ENCODE measurements at places on chromosomes 3 and 15.

- no peak for DNase-seq
Observed at GRCh38 chr15:29968895-29969561, 113.7 kb upstream of the GOLGA8J start.

DNA sequence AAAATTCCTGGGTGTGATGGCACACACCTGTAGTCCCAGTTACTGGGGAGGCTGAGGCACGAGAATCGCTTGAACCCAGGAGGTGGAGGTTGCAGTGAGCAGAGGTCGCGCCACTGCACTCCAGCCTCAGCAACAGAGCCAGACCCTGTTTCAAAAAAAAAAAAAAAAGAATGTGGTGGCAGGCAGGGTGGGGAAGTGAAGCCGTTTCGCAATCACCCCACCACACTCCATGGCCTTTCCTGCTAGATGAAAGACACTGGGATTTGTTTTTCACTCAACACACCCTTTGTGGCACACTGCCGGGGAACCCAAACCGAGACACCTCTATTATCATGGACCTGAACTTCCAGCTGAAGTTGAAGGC lies 172.4 kb upstream of the IQSEC1 start:
- DNase-seq = no peak

DNA sequence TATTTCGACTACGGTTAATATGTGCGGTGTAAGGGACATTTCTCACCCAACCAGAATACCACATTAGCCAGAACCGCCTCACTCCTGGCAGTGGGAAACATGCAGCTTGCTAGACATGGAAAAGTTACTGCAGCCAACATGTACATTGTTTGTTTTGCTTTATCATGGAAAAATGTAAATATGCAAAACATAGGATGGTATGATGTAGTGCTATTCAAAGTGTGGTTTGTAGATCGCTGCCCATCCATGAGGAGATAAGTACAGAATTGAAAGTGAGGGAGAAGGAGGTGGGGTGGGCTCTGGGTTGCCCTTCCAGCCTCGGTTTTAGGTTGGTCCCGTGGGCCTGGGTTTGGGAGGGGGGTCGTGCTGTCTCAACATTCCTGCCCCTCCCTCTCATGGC lies 42.5 kb upstream of the SPESP1 start:
- DNase-seq = no peak

DNA sequence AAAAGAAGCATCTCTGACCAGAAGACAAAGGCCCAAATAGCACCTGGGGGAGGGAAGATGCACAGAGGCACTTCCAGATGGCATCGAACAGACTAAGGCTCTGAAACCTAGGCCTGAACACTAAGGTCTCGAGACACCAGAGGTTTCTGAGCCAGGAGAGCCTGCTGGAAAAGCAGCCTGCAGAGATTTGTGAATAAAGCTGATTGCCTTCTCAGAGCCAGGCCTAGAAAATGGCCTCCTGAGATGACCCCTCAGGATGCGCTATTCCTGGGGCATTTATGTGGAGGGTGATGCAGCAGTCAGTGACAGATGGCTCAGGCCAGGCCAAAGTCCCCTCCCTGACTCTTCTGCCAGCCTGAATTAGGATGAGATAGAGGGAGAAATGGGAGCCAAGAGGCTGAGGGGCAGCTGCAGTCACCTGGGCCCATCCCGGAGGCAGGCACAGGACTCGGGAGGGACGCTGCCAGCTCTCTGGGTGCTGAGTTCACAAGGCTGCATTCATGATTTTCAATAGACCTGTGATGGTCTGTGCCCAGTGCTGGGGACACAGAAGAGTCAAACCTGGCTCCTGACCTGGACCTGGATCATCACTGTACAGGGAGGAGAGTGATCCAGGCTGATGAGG lies 6.9 kb downstream of the PRSS50 start:
- no peak for DNase-seq

GRCh38 chr3:156721687-156722618 lies 47.6 kb downstream of the TIPARP start:
- no peak for DNase-seq

GRCh38 chr3:38235466-38235865 lies 30.1 kb upstream of the SLC22A13 start:
- DNase-seq = no peak

DNA sequence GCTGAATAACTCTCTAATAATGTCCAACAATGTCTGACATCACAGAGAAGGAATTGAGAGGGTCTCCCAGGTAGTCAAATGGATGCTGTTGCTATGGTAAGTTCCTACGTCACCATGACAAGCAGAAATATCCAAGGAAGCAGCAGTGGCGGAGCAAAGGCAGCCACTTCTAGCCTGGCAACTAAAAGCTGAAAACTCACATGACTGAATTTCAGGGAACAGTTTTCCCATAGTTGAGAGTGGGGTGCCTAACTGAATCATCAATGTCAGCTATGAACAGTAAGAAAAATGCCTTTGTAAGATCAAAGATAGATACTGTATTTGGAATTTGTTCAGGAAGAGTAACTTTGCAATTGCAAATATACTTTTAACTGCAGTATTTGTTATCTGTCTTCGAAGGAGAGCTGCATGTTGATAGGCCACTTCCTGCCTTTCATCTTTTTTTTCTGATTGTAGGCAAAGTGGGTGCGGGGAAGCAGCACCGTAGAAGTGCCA lies 161.7 kb downstream of the BBX start:
- no peak for DNase-seq

- DNase-seq = no peak
Observed at GRCh38 chr3:178088963-178089362, 447.3 kb upstream of the KCNMB2 start.

- DNase-seq = no peak
Observed at GRCh38 chr3:71092665-71093064, 490.9 kb downstream of the FOXP1 start.

- no peak for DNase-seq
Observed at GRCh38 chr15:44780608-44781007, 44.3 kb downstream of the TRIM69 start.

DNA sequence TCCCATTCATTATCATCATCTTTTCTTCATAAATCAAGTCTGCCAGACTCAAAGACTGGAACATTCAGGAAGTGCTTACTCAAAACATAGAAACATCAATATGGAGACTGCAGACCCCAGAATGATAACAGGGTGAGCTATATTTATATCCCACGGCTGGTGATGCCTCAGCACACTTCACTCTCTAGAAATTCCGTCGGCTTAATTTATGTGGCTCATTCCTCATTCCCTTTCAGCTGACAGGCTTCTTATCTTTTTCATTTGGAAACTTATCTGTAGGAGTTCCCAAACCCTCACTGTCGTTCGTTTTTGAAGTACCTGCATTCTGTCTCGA lies 45.5 kb downstream of the RFTN1 start:
- DNase-seq = no peak

- no peak for DNase-seq
Observed at GRCh38 chr3:56691165-56692000, 8.3 kb upstream of the TASOR start.

- DNase-seq = no peak
Observed at GRCh38 chr3:73685061-73685460, 60.3 kb upstream of the PDZRN3 start.

- no peak for DNase-seq
Observed at GRCh38 chr15:45555934-45556608, 31.1 kb upstream of the BLOC1S6 start.

DNA sequence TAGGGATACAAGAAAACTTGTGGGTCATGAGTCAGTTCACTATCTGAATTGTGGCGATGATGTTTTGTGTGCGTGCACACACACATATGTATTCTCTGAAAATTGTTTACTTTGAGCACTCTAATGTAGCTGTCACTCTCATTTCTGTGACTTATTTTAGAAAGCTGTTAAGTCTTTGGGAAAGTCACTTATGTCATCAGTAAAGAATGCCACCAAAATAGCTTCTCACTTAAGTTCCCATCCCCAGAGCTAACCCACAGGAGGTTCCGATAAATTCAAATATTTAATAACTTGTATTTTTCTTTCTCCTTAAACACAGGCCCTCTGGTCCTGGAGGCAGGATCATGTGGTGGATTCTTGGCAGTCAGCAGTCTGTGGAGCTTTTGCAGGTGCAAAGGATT lies 138.3 kb downstream of the LRIG1 start:
- no peak for DNase-seq

- DNase-seq = no peak
Observed at GRCh38 chr3:143171141-143171980, 51.8 kb downstream of the CHST2 start.

GRCh38 chr3:131555456-131555855 lies 52.7 kb upstream of the MRPL3 start:
- no peak for DNase-seq

DNA sequence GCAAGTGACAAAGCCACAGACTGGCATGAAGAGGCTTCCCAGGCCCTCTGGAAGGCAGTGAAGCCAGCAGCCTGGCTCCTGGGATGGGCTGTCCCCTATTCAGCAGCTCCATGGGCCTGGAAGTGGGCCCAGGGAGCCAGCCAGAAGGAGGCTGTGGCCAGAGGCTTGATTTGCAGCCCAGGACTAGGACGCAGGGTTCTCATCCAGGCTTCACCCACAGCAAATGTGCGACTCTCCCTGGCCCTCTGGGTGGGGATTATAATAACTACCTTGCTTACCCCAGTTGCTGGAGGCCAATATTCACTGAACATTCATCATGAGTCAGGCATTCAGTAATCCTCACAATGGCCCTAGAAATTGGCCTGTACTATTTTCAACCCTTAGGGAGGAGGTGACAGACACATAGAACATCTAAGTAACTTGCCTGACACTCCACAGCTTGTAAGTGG lies 24.6 kb upstream of the SRP14 start:
- DNase-seq = peak; percentile 73

DNA sequence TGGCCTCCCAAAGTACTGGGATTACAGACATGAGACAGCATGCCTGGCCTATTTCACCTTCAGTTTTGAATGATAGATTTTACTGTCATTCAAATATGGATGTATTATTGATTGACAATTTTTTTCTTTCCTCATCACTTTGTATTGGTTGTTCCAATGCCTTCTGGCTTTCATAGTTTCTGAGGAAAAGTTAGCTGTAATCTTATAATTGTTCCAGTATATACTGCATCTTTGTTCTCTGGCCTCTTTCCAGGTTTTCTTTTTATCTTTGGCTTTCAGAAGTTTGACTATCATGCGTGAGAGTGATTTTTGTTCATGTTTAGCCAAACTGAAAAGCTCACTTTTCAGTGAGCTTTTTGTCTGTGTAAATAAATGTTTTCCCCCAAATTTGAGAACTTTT lies 157.1 kb downstream of the RSRC1 start:
- DNase-seq = no peak

DNA sequence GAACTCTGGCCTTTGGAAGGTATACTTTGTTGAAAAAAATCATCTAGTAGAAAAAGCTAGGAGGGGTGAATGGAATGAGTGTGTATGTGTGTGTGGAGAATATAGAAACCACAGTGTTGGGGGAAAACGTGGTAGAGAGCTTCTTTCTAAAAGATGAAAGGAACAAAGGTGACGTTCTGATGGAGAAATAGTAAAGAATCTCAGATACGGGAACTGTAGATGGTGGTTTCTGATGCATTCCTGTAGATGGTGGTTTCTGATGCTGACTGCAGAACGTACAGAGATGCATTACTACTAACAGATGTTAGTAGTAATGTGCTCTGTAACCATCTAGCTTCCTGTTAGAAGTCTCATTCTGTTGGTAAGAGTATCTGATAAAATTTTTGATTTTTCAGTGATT lies 60.2 kb downstream of the VPS8 start:
- DNase-seq = no peak

- no peak for DNase-seq
Observed at GRCh38 chr15:62298811-62299210, 133.7 kb upstream of the C2CD4B start.

- DNase-seq = no peak
Observed at GRCh38 chr15:70121624-70122302, 24.0 kb upstream of the TLE3 start.

DNA sequence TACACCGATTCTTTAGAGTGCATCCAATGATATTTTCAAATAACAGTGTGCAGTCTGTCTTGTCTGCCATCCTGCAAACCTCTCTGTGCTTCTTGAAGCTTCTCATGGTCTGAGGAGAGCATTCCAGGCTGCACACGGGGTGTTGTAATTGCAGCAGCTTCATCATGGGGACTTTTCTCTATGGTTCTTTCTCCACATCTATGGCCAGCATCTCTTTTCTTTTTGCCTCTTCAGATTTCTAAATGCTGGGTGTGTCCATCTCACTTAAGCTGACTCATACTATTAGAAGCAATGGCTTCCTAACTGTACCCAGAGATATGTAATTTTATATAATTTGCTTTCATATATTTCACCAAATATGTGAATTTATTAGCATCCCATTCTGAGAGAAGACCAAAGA lies 63.8 kb upstream of the EPHB3 start:
- DNase-seq = no peak

All from globus pallidus (tissue), 1 donor.